GF-D8 (cell line): ENCODE measurements at places on chromosomes 3 and 15.

DNA sequence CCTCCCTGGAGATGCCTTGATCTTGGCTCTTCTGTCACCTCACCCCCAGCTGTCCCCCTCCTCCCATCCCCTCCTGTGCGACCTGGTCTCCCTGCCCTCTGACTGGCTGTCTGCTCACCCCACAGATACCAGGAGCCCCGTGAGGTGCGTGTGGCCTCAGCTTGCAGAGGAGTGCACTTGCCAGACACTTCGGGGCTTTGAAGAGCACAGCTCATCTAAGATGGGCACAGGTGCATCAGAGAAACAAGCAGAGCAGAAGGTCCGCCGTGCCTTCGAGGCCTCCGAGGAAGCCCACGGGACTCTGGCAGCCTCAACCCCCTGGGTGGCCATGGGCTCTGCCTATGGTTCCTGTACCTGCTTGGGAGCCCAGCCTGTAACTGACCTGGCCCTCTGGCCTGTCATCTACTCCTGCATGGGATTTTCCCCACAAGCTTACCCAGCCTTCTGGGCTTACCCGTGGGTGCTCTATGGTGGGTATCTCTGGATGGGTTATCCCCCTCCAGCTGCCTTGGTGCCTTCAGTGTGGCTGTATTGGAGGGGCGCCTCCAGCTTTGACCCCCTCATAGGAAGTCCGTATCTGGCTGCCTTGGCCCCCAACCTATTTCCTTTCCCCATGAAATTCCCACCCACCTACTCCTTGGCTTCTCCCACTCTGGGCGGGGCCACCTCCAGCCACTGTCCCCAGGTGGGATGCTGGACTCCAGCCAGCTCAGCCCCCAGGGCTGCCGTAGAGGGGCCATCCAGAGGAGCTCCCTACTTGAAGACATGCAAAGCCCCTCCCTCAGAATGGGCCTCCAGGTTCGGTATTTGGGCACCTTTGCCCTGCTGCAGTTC lies 3.8 kb downstream of the PRR23E start:
- no peak for DNase-seq

GRCh38 chr3:52530918-52531826 lies 2.5 kb downstream of the NT5DC2 start:
- DNase-seq = no peak

- DNase-seq = no peak
These were observed 365.7 kb upstream of the ICE2 start for GRCh38 chr15:60844511-60845174.

GRCh38 chr3:177287231-177287630 lies 89.9 kb upstream of the TBL1XR1 start:
- DNase-seq = no peak
